ENCODE measurements at places on chromosomes 7 and 10.

DNA sequence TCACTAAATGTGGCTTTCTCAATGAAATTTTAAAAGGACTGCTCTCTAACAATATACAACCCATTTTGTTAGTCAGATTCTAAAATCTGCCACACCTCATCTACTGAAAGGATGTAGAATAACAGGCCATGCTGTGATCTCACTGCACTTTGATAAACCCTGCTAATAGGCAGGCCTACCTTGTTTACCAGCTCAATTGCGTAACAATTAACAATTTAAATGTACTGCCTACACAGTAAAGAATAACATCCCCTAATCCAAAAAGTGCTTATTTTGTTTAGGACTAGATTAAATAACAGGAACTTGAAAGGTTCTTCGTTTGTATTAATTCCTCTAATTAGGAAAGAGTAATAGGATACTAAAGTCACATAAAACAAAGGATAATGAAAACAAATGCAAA lies 4.5 kb downstream of the SRI start:
- DNase-seq: no peak

DNA sequence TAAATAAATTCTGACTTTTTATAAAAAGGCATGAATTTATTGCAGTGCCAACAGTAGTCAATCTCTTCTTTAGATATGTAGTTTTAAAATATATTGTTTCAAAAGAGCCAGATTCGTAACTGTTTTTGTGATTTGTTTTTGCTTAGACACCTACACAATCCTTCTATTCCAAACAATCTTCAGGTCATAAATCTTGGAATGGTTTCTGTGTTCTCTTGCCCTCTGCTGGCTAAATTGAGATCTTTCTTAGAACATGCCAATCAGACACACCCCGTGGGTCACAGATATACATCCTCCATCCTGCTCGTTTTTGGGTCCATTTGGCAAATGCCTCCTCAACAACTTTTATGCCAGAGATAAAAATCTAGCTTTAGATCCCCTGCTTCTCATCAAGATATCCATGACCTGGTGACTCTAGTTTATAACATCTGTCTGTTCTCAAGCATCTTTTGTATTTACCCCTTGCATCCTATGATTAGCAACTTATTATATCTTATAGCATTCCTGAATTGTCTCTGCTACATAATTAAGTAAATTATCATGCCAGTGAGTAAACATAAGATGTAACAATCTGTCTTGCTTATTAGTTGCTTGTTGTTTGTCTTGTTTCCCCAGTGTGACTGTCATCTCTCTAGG lies 35.3 kb upstream of the IFRD1 start:
- DNase-seq: no peak

DNA sequence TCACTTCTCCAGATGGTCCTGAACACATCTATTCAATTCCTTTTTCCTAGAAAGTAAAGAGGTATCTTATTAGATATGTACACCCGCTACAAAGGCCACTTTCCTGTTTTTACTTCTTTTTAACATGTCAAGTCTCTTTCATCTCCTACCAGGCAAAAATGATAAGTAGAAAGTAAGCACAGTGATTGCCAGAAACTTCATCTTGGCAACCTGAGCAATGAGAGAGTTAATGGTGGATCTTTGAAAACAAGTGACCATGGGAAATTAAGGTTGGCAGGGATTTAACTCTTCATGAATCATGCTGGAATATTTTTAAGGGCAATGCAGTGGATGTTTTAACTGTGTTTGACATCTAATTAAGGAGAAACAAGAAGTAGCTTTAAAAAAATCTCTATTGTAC lies 2.7 kb downstream of the SEMA3A start:
- no peak for DNase-seq

GRCh38 chr7:27104341-27105058 lies 2.0 kb upstream of the HOXA2 start:
- no peak for DNase-seq

- no peak for DNase-seq
These were observed 64.6 kb upstream of the STEAP1B start for GRCh38 chr7:22564511-22565045.

DNA sequence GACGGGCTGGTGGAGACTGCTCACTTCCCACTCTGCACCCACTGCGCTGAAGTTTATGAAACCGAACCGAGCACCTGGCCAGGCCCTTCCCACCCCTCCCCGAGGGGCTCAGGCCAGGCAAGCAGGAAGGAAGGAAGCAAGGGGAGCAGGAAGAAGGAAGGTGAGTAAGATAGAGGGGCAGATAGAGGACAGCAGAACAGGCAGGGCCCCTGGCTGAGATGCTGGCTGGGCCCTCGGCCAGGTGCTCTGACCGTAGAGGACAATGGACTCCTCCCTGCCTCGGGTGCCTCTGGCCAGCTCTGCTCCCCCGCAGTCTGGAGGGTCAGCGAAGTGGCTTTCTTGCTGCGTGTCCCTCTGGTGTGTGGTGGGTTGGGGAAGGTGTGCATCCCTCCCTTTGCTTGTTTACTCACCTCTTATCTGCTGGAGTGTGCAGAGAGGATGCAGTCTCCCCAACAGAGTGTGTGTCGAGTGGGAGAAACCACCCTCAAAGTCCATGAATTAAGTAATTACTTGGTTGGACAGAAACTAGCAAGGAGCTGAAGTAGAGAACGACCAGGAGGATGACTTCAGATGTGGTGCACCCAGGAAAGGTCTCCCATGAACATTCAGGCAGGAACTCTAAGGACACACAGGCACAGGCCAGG lies 82.8 kb upstream of the PPP2R2D start:
- no peak for DNase-seq

DNA sequence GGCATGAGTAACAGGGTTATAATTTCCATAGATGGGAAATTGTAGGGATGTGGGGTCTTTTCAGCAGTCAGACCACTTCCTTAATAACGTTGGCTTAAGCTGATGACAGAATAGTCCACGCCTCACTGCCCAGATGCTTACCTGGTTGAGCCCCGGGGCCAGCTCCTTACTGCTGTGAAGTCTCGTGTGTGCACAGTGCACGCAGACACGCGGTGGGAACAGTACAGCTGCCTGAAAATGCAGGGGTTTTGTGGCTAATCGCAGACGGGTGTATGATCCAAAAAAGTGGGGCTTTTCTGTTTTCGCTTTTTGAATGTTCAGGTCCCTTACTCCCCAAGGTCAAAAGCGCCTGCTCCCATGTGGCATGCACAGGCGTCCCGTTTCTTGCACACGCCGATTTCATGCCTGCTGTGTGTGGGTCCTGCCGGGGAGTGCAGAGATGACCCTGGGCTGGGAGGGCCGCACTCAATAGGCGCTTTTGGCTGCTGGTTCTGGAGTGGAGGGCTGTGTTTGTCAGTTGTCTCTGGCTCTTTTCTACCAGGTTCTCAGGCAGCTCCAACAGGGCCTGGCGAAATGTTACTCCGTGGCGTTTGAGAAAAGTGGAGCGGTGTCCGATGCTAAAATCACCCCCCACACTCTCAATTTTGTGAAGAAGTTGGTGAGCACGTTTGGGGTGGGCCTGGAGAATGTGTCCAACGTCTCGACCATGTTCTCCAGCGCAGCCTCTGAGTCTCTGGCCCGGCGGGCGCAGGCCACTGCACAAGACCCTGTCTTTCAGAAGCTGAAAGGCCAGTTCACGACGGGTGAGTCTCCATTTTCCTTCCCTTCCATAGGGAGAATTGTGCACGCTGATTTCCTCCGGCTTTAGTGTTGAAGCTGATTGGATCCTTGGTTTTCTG lies 116.0 kb downstream of the TRRAP start:
- no peak for DNase-seq

GRCh38 chr10:66026321-66026720 lies 899.5 kb upstream of the LRRTM3 start:
- no peak for DNase-seq

DNA sequence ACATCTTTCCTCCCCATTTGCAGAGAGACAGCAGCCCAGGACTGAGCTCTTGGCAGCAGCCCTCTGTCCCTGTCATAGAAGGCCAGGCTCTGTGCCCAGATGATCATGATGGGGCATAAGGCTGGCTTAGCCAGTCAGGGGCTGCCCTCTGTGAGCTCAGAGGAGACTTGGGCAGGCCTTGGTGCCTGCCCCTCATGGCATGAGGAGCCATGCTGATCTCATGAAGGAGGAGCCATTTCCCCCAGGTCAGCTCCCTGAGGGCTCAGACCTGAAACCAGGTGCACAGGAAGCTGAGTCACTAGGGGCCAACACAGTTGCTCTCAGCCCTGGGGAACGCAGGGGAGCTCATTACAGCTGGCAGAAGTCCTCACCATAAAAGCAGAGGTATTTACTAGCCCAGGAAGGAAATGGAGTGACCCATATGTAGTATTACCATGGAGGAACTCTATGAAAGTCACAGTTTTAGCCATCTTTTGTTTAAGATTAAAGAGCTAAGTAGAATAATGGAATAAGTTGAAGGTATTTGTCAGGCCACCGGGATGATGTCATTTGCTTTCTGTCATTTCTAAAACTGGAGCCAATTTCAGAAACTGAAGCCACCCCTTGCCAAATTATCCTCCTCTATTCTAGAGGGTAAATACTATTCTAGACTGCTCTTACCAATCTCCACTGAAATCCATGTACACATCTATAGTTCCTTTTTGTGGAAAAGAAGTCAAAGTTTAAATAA lies 362.4 kb upstream of the ZNF32 start:
- no peak for DNase-seq

DNA sequence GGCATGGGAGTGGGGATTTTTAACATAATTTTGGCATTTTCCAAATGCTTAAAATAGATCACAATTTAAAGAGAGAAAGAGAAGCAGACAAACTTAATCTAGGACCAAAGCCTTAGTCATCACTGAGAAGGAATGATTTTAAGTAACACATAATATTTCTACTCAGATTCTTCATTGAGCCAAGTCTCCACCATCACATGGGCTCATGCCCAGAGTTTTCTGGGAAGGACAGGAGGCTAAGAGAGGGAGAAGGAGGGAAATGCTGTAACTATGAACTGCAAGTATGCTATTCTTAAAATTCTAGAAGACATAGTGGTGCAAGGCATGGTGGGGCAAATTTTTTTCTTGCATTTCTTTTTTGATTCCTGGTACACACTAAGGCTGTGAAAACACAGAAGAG lies 23.8 kb upstream of the UBE2D1 start:
- DNase-seq: no peak

- DNase-seq: no peak
These were observed 85.1 kb downstream of the PRPF18 start for GRCh38 chr10:13671904-13672303.

DNA sequence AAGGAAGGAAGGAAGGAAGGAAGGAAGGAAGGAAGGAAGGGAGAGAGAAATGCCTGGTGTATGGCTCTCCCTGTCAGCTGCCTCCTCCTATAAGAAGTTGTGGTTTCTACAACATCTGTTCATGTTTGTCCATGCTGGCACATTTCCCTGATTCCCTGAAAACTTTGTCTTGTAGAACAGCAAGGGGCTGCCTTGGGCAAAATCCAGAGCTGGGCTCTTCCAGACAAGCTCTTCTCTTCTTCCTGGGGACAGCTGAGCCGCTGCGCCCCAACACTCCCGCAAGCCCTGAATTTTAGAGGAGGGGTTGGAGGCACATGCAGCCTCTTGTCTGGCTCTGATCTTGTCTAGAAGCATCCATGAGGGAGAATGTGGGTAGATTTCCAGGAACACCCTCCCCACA lies 282.0 kb upstream of the ADARB2 start:
- no peak for DNase-seq

GRCh38 chr7:7414791-7415603 lies 120.7 kb downstream of the COL28A1 start:
- DNase-seq: no peak

DNA sequence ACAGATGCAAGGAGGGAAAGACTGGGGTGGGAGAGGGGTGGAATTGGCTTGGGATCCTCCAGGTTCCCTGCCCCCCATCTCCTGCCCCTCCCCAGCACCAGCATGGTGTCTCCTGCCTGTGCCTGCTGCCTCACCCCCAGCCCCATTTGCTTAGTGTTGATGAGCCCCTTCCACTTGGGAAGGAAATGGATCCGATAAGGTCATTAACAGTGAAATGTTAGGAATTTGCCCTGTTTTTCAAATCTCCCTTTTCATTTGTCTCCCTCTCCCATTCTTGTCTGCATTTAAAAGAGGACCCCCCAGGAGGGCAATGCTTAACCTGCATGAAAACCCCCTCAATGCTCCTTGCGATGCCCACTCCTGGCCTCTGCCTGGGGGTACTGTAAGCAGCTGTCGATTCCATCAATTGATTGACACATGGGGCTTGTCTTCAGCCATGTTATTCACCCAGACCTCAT lies 51.5 kb downstream of the HK1 start:
- peak; percentile 70 for DNase-seq

- DNase-seq: no peak
These were observed 43.7 kb downstream of the SGCE start for GRCh38 chr7:94612253-94612652.

- no peak for DNase-seq
These were observed 244.8 kb downstream of the BAMBI start for GRCh38 chr10:28922127-28922526.

DNA sequence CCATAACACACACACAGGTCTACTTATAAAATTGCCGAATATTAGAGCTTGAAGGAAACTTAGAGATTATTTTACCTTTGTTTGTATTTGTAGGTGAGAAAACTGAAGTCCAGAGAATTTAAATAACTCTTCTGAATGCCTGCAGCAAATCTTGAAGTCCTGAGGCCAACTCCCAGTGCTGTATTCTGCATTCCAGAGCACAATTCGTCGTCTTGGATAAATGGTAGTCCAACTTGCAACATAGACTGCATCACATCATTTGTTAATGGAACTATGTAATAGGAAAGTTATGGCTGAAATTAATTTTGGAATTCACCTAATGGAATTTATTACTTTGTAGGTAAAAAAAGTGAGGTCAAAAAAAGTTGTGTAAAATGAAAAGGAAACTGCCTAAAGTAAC lies 37.3 kb upstream of the SEMA3D start:
- no peak for DNase-seq

GRCh38 chr7:24788961-24789576 lies 31.8 kb upstream of the GSDME start:
- DNase-seq: no peak

DNA sequence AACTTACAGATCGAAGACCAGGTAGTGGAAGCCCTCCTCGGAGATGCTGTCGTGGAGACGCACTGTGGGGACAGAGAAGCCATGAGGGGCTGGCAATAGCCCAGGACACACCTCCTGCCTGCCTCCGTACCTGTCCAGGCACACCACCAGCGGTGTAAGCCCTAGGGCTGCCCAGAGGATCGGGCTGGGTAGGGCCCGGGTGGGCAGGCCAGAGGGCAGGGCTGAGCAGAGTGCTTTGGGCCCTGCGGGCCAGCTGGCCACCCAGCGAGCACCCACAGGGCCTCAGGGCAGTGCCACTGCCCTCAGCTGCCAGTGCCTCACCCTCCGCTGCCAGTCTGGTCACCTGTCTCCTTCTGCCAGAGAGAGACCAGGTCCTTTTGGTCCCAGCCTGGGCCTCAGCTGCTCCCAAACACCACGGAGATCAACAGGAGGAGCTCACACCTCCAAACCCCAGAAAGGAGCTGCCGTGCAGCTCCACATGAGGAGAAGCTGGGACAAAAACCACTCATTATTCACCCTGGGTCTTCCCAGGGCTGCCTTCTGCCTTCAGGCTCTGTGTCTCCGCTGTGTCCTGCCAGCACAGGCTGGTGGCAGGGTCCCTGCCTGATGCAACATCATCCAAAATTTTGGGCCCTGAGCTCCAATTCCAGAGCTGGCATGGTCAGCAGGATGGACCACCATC lies 58.2 kb downstream of the YKT6 start:
- DNase-seq: no peak

GRCh38 chr10:128751284-128751683 lies 625.1 kb upstream of the MKI67 start:
- no peak for DNase-seq

All from H1 (cell line).